HFFc6 (cell line): ENCODE measurements at places on chromosomes 2 and 18.

DNA sequence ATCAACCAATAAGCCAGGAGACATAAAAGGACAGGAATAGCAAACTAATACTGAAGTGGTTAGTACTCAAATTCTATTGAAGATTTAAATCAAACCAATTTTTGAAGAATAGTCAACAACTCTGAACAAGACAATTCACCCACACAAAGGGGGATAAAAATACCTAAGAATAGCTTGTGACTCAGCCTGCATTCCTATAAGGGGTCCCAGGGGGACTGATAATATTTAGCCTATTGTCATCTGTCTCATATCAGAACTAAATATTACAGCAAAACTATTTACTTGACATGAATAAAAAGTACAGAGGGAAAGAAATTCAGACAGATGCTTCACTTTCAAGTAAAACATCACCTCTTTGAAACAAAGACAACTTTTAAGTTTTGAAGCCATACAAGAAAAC, 7.7 kb downstream of the ITSN2 start:
- DNase-seq = no peak

- no peak for DNase-seq
Measured at GRCh38 chr2:43328133-43328532, 101.7 kb upstream of the ZFP36L2 start.

DNA sequence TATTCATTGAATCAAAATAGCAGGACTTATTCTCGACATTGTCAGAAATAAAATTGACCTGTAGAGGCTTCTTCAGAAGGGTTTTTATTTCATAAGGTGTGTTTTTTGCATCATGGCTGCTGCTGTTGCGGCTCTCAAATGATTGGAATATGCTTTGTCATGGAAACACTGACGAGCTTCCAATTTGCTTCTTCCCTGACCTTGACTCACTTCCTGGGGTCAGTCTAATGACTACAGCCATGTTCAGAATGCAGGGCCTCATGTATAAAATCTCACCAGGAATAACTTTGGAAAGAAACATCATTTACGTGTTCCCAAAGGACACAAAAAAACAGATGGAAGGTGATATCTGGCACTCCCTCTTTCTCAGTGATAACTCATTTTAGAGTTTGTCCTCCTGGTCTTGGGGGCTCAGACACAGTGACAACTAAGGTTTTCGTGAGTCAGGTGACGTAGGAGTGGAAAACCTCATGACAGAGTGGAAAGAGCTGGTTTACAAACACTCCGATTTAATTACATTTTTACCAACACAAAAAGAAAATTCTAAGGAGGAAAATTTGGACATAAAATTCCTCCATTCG, 467.0 kb upstream of the RAB12 start:
- peak; percentile 56 for DNase-seq

DNA sequence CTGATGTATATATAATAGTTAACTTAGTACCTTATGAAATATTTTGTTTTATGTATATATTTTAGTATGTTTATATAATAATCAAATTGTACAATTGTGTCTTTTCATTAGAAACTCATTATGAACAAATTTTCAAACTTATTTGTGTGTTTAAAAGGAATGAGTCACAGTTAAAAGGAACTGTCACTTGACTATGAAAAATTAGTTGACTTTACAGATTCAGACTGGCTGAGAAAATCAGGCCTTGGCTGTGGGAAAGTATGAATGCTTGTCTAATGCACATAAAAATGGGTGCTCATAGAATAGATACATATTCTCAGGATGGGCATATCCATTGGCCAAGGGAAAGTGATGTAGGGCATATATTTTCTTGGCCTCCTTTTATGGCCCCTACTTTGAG, 576.8 kb downstream of the SATB2 start:
- no peak for DNase-seq

GRCh38 chr2:197124639-197125390, 185.8 kb downstream of the ANKRD44 start:
- DNase-seq = peak; percentile 54

- DNase-seq = no peak
Measured at GRCh38 chr2:239008677-239009588, 161.0 kb downstream of the TWIST2 start.

DNA sequence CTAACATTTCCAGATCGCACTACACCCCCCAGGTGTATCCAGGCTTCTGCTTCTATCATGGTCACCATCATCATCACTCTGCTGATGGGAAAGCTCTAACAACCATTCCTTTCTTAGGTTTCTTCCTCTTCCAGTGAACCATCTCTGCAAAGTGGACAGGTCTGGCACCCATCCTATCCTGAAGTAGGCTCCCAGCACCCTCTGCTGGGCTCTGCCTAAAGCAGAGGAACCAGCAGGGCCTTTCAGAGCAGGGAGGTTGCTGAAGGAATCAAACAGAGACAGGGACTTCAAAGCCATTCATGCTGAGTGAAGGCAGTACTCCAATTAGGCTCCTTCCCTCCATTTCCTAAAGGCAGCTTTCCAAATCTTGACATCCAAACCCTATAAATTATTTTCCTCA, 27.2 kb upstream of the SATB2 start:
- peak; percentile 18 for DNase-seq

GRCh38 chr2:16861111-16861510, 195.5 kb upstream of the CYRIA start:
- DNase-seq = no peak

DNA sequence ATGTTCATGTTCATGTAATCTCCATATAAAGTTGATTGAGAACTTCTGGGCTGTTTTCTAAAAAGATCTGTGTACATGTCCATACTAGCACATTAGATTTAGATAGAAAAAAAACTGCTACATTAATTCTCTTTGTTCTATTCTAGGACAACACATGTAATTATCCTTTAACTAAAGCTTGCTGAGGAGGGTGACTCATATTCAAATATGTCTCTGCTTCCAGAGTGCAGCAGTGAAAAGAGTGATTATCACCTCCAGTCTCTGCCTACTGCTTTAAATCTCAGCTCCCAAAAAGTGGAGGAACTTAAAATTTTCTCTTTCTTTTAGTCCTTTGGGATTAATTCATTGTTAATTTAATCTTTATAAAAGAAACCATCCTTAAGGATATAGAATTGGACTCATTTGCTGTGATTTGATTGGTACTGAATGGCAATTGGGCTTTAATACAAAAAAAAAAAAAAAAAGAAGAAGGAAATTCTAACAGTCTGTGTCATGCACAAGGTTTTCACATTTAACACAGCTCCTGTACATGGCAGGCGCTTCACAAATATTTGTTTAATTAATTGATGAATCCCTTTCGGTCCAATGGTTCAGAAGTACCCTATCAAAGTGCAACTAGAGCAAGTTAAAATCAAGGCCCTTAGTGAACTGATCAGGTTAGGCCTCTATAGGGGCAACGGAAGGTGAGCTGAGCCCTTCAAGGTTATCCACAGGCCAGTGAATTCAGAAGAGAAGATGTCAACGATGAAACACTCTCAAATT, 214.0 kb upstream of the KCNJ3 start:
- DNase-seq = no peak

GRCh38 chr2:6913415-6914157, 3.6 kb upstream of the RNF144A start:
- no peak for DNase-seq

DNA sequence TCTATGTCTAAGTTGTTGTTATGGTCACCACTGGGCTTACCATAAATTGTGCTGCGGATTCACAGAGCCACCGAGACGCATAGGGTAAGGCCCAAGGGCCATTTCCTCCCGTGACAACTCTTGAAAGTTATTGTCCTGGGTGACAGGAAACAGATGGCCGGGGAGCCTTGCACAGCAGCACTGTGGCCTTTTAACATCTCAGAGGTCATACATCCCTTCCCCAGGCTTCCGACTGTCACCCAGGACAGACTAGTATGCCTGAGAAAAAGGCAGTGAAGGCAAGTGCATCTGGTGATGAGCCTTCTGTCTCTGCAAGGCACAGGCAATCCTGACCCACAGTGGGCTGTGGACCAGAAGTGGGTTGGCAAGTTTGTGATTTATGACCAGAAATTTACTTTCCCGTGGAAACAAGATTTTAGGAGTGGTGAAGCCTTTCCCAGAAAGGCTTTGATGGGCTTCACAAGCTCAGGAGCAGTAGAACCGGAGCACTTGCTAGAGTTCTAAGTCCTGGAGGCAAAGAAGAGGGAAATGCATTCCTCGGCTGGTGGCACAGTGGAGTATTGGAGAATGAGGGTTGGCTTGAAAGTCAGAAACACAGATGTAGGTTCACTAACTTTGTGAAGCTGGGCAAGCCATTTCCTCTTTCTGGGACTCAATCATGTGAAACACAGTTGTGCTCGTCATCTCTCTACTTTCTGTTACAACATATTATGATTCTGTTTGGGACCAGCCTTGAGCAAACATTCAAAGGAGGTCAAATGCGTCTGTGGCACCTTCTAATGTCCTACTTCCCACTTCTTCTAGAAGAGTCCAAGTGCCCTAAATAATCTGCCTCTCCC, 2.0 kb upstream of the CAPN14 start:
- no peak for DNase-seq

GRCh38 chr2:155021618-155022017, 323.1 kb downstream of the KCNJ3 start:
- no peak for DNase-seq

- DNase-seq = no peak
Measured at GRCh38 chr2:144567745-144568144, 47.8 kb upstream of the ZEB2 start.

GRCh38 chr2:30165617-30166016, 18.8 kb downstream of the YPEL5 start:
- no peak for DNase-seq

- no peak for DNase-seq
Measured at GRCh38 chr2:15365411-15365810, 195.7 kb downstream of the NBAS start.

DNA sequence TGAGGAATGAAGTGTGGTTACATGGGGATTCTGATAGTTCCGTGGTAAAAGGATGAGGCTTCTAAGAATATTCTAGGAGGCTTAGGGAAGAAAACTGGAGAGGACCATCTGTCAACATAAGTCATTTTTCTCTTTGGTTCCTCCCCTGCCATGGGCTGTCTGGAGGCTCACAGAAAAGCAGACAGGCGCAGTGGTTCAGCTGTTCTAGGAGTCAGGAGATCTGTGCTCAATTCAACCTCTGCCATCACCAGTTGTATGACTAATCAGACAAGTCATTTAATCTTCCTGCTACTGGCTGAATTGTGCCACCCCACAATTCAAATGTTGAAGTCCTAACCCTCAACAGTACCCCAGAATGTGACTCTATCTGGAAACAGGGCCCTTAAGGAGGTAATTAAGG, 36.4 kb downstream of the ADAM17 start:
- no peak for DNase-seq

GRCh38 chr2:148948868-148949267, 73.8 kb downstream of the KIF5C start:
- no peak for DNase-seq

- DNase-seq = no peak
Measured at GRCh38 chr2:120892271-120892966, 156.8 kb downstream of the GLI2 start.

DNA sequence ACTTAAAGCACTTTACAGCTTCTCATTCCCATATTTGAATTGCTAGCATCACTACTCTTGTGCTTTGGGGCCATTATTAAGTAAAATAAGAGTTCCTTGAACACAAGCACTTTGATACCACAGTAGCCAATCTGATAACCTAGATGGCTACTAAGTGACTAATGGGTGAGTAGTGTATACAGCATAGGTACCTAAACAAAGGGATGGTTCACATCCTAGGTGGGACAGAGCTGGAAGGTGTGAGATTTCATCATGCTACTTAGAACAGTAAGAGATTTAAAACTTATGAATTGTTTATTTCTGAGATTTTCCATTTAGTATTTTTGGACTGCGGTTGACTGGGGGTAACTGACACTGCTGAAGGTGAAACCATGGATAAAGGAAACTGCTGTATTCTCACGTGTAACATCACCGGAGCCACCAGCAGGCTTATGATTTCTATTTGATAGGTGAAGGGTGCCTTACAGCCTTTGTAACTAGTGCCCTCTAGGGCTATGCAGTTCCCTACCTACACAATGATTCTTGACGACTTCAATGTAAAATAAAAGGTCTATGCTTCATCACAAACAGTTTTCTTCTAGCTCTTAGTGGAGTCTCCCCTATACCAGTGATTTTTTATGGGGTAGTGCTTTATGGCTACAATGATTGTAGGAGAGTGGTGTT, 22.1 kb upstream of the CRIM1 start:
- no peak for DNase-seq

- no peak for DNase-seq
Measured at GRCh38 chr18:48819781-48820482, 130.8 kb downstream of the SMAD7 start.

GRCh38 chr2:133561045-133561852, 7.0 kb downstream of the NCKAP5 start:
- peak; percentile 66 for DNase-seq

GRCh38 chr2:136108463-136108862, 9.5 kb downstream of the CXCR4 start:
- DNase-seq = no peak

GRCh38 chr18:35982409-35983114, 10.1 kb downstream of the RMP24 start:
- DNase-seq = peak; percentile 80

- DNase-seq = no peak
Measured at GRCh38 chr18:71105994-71106546, 817.2 kb downstream of the SOCS6 start.

DNA sequence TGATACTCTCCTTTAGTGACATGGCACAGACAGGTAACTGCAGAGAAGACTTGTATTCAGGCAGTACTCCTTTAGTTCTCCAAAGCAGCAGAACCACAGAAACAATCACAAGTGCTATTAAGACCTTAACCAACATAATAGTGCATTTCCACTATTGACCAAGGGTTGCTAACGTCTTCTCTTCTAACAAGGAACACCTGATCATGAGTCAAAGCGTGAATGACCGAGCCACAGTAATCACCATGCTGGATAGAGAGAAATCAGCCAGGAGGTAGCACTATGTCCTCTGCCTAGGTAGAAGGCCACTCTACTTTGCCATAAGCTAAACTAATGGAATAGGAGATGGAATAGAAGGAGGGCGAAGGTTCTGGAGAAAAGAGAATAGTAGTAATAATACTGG, 161.0 kb downstream of the ANKRD44 start:
- no peak for DNase-seq

GRCh38 chr2:128069769-128070168, 21.2 kb upstream of the UGGT1 start:
- no peak for DNase-seq

- DNase-seq = peak; percentile 28
Measured at GRCh38 chr2:241507430-241508239, 749 bp downstream of the STK25 start.

DNA sequence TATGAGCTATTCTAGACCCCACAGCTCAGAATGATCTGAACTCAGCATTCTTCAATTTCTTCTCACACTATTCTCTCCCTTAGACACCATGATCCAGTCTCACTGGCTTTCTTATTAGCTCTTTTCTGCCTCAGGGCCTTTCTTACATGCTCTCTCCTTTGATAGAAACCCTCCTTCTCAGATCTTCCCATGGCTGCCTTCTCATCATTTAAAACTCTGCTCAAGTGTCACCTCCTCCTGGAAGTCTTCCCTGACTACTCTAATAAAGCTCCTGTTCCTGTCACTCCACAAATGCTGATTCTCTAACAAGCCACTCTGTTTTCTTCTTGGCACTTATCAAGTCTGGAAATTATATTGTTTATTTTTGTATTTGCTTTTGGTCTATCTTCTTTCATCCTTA, 131.1 kb downstream of the HNMT start:
- no peak for DNase-seq
